Mesothelial cell of epicardium (in vitro differentiated cells): ENCODE measurements at places on chromosomes 11 and 22.

DNA sequence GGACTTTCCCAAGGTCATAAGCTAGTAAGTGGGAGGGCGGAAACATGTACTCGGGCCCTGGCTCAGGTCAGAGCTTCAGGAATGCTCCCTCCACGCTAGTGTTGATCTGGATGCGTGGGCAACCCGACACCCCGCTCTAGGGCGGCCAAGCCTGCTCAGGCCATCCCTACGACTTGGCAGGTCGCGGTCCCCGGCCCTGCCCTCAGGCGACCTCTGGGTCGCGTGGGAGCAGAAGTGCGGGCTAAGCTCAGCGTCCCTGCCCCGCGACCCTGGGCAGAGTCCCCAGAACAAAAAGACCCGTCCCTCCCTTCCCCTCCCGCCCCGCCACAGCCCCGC, 781 bp upstream of the TEF start:
- DNase-seq: no peak

DNA sequence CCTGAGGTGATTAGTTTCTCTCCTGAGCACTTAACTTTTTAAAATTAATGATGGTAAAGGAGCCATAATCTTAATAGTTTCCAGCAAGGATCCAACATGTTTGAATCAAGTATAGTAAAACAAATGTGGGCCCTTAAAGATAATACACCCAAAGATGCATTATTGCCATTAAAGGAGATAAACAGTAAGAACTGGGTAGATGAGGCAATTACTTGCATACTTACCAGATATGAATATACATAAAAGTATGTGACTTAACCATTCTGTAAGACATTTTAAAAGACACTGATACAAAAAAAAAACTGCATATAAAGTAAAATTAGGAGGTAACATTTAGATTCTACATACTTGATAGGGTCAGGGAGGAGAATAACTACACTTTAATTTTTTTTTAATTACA, 48.2 kb downstream of the CADM1 start:
- no peak for DNase-seq

- DNase-seq: no peak
These were observed 530 bp downstream of the USP35 start for GRCh38 chr11:78189174-78189724.

DNA sequence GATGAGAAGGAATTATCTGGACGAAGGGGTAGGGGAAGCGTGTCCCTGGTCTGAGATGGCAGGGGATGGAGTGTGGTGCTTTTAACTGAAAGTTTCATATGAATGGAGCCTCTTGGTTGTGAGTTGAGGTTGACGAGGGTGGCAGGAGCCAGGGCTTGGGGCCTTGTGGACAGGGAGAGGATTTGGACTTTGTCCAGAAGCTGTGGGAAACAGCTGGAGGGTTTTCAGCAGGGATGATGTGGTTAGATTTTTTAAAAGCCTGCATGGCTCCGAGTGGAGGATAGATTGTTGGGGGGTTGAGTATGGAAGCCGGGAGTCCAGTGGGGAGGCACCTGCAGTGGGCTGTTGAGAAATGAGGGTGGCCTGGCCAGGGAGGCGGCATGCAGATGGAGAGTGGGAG, 24.8 kb downstream of the MYO7A start:
- no peak for DNase-seq

GRCh38 chr11:35360055-35360530, 59.3 kb downstream of the SLC1A2 start:
- no peak for DNase-seq

DNA sequence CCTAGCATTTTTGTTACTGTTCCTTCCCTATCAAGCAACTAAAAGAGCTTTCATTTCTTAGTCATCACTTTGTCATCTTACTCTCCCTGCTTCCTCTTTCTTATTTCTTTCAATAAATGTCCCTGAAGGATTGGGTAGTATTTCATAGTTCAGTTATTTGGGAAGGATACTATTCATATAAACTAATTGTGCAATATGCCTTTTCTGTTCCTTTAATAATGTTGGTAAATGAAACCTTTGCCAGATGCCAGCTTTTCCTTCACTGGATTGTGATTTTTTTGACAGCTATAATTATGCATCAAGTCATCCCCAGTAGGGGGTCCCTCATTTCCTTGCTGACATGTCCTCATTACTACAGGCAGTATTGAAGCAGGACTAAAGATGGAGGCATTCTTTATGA, 101.7 kb downstream of the ATM start:
- DNase-seq: no peak

GRCh38 chr11:44127130-44127529, 31.7 kb downstream of the EXT2 start:
- DNase-seq: no peak

GRCh38 chr22:21972806-21973205, 9.8 kb downstream of the TOP3B start:
- DNase-seq: no peak

GRCh38 chr11:60899046-60899936, 7.1 kb downstream of the PRPF19 start:
- no peak for DNase-seq

GRCh38 chr11:43942662-43943371, 380 bp downstream of the C11orf96 start:
- no peak for DNase-seq

DNA sequence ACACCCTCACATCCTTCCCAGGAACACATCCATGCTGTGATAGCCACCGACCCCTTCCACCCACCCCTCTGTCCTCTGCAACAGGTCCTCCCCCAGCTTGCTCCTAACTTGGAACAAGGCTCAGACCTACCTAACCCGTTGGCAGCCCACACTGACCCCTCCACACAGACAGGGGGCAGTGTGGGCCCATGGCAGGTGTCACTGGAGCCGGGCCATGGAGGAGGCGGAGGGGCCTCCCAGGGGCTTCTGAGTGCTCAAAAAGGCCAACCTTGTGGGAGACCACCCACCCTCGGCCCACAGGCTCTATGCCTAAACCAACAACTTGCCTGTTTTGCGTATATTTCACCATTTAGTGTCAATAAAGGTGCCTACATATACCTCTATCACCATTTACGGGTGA, 57.0 kb downstream of the CERK start:
- no peak for DNase-seq

GRCh38 chr11:74367881-74368280, 30.4 kb downstream of the PGM2L1 start:
- DNase-seq: no peak

DNA sequence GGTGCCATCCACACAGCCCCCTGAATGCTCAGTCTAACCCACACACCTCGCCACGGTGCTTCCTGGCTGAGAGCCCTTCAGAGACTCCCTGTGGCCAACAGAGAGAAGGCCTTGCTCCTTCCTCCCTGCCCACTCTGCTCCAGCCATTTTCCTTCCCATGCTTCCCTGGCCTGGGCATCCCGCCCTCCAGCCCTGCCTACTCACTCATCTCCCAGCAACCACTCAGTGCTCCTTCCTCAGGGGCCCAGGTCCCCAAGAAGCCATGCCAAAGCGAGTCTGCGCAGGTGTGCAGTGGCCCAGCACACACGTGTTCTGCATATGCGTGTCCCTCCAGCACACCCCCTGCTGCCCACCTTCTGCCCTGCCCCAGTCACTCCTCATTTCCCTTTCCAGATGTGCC, 56.4 kb downstream of the NECTIN1 start:
- DNase-seq: no peak
